Aorta (tissue), 5 donors: ENCODE measurements at places on chromosomes 12 and 14. TPM values are rescaled to one million over a fixed set of nuclear protein-coding genes. Genes with fewer than 3 reads are reported as not detected.

- no peak for DNase-seq
Observed at GRCh38 chr12:1841586-1842182, 21.3 kb downstream of the LRTM2 start.

The DPY19L2 gene
- 11.9 TPM for total RNA-seq

The FGF6 gene
- not detected for total RNA-seq

DNA sequence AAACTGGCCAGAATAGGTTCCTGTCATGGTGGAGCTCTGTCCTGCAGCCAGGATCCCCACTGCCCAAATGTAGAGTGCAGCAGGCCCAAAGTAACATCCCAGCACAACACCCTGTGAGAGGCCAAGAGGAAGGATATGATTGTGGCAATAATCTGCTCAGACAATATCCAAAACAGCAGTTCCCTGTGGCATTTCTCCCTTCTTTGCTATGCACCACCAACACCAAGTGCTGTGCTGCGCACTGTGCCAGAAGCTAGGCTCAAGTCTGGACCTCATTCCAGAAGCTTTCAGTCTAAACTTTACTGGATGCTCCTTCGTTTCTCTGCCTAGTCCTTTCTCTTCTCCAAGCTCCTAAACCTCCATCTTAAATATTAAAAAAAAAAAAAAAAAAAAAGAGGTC is 33.4 kb downstream of the SLC11A2 start:
- no peak for DNase-seq

The FOXM1 gene
- total RNA-seq: 0.84 TPM

The C14orf180 gene
- 1.3 TPM for total RNA-seq

DNA sequence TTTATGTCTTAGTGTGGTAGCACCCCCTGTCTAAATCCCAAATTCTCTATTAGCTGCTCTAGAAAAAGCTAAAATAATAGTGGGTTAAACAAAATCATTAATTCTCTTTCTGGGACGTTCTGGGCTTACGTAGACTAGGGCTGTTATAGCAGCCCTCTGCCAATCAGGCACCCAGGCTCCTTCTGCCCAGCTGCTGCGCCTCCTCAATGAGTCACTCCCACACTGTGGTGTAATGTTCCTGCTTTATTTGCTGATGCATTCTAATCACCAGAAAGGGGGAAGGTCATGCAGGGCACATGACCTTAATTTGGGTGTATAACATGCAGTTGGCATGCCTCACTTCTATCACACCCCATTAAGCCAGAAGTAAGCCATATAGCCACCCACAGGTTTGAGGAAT is 294.5 kb downstream of the GALC start:
- DNase-seq: no peak

- no peak for DNase-seq
Observed at GRCh38 chr12:109448272-109448671, 28.8 kb downstream of the KCTD10 start.

DNA sequence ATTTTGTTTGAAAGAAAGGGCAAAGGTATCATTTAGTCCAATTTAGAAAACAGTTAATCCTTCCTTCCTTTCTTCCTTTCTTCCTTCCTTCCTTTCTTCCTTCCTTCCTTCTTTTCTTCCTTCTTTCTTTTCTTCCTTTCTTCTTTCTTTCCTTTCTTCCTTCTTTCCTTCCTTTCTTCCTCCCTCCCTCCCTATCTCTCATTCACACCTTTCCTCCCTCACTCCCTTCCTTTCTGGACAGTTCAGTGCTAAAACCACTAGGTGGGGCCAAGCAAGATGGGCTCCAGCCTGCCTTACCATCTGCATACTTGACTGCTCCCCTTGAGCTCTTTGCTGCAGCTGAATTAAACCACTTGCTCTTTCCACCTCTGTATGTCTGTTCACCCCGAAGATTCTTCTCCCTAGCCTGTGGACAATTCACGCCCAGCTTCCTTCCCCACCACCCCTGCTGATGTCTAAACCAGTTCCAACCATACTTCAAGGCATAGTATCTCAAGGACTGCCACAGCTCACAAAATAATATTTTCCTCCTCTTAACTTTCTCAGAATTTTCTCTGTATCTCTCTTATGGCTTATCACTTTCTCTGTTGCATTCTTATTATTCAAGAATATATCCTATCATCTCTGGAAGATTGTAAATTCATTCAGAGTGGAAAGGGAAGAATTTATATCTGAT is 78.0 kb downstream of the DBX2 start:
- DNase-seq: no peak

The CDH24 gene
- total RNA-seq: 3.4 TPM

- no peak for DNase-seq
Observed at GRCh38 chr14:88955455-88955854, 131.0 kb downstream of the TTC8 start.

The JPH4 gene
- total RNA-seq: 1.5 TPM

DNA sequence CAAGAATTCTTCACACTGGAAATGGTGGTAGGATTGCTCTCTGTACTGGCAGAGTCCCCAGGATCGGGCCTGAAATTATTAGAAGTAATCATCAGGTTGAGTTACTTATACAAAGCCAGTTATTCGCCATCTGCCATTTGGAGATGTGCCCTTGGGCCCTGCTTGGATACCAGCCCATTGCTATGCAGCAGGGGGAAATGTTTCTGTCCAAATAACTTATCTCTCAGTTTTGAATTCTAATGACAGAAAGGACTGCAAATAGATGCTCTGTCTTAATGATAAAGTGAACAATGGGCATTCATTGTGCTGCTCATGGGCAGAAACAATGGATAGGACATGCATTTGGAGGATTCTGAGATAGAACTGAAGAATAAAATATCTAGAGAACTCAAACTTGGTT is 139.1 kb upstream of the PELI2 start:
- DNase-seq: no peak

The MYBPC1 gene
- not detected for total RNA-seq

The TAS2R14 gene
- total RNA-seq: 6.4 TPM

- no peak for DNase-seq
Observed at GRCh38 chr14:100472094-100472455, 115.1 kb downstream of the BEGAIN start.

DNA sequence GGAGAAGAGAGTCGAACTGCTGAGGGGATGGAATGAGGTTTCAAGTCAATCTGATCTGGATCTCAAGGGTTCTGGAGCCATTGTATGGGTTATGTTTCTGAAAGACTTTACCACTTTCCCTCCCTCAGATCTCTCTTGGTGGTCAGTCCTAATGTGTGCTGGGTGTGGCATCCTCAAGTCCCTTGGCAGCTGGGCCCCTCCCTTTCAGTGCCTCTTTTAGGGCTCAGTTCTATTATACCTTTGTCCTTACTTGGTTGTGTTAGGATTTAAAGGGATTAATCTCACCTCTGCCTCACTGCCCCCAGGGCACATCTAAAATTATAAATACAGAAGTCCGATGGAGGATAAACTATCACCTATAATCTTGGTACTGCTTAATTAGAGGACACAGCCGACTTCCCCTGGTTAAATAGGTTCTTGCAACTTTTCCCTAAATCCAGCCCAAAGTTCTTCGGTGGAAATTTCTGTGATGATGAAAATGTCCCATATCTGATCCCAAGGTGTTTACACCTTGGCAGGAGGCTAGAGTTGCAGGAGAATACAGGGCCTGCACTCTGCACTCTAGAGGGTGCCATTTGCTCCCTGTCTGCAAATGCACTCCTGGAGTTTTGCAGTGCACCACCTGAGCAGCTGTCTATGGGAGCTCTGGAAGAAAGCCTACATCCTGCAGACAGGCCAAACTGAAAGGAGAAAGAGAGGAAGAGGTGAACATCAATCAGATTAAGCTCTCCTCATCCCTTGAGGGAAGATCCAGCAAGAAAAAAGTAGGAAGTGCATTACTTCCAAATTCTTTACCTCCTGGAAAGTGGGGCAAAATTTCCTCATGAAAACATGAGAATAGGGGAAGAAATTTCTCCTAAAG is 106.8 kb downstream of the NUAK1 start:
- DNase-seq: no peak

DNA sequence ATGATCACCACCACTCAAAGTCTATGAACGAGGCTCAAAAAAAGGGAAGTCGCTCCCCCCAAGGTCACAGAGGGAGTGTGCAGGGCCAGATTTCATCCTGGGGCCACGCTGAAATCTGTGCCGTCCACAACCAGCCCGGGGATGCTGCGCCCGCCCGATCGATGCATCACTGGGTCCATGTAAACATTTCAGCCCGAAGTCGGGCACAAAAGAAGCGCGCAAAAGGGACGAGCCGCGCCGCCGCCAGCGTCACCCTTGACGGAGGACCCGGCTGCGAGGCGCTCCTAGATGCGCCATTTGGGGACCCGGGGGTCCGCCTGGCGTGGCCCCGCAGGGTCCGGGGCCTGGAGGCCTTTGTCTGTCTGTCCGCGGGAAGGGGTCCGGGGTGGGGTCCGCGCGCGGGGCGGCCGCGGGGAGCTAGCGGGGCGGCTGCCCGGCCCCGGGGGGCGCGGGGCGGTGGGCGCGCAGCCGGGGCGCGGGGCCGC is 503 bp downstream of the FBXO21 start:
- peak; percentile 56 for DNase-seq

The TAS2R7 gene
- total RNA-seq: not detected

- peak; percentile 35 for DNase-seq
Observed at GRCh38 chr12:132288516-132289215, 40.7 kb downstream of the GALNT9 start.

The SLC25A3 gene
- total RNA-seq: 358 TPM

DNA sequence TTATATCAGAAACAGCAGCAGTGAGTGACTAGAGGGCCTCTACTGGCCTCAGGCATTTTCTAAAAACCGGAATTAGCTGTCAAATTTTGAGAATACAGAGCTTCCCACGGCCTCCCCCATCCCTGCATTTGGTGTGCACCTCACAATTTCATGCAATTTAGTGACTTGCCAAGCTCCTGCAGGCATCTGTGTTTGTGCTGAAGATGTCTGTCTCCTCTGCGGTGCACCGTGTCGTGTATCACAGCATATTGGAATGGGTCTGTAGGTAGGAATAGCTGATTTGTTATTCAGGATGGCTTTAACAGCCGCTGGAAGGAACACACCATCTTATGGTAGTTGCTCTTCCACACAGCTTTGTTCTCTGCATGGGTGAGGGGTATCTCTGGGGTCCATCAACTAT is 140.3 kb downstream of the SSPN start:
- no peak for DNase-seq

DNA sequence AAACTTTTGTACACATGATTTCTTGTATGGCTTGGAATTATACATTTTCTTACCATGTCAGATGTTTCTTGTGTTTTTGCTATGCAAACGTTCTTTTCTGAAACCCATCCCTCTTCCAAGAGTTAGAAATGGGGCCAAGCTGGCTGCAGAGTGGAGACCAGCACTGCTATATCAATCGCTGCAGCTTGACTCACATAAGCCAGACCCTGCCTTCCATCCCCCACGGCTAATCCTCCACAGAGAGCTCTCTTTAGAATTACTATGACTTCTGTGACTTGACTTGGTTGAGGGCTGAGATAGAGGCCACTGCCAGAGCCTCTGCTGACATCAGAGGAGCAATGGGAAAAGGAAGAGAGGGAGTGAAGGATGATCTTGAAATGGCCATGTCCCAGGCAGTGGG is 147.9 kb downstream of the DACT1 start:
- DNase-seq: no peak

DNA sequence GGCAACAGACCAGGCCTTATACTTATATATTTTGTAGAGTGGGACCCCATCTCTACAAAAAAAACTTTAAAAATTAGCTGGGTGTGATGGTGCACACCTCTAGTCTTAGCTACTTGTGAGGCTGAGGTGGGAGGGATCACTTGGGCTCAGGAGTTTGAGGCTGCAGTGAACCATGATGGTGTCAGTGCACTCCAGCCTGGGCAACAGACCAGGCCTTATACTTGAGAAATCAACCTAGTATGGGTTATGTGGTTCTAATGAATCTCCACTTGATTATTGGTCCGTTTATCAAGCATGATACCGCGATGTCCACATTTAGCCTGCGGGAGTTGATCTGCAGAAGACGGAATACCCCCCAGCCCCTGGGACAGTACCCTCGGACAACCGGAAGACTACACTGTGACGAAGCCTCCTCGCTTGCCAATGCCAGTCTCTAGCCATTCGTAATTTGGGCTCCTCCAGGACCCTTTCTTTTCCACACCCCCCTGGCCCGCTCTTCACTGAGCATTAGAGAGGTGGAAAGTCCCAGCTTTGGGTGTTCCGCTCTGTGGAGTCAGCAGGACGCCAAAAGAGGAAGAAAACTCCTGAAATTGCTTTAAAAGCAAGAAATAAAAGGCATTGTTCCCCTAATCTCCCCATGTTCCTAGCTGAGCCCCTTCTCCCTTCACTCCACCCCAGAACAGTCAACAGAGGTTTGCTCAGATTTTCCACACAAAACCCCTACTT is 19.4 kb downstream of the LTBP2 start:
- peak; percentile 44 for DNase-seq

DNA sequence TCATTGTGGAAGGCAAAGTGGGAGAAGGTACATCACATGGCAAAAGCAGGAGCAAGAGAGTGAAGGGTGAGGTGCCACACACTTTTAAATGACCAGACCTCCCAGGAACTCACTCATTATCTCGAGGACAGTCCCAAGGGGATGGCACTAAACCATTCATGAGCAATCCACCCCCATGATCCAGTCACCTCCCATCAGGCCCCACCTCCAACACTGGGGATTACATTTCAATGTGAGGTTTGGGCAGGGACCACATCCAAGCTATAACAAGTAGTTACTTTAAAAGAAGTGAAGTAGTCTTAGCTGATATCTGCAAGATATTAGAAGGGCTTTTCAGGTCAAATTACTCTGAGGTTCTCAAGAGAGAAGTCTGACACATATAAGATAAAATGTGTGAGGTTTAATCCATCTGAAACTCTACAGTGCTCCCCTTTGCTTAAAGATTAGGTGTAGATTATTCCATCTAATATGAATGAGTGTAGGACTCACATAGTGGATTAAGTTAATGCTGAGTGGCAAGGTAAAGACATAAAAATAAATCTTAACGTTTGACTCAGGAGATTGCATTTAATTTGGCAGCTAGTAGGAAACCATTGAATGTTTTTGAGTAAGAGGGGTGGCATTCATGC is 130.8 kb downstream of the TMX1 start:
- DNase-seq: no peak

- peak; percentile 89 for DNase-seq
Observed at GRCh38 chr12:51009056-51009440, 17.1 kb downstream of the SLC11A2 start.

GRCh38 chr14:91835920-91836843 is 31.2 kb downstream of the TC2N start:
- peak; percentile 94 for DNase-seq

DNA sequence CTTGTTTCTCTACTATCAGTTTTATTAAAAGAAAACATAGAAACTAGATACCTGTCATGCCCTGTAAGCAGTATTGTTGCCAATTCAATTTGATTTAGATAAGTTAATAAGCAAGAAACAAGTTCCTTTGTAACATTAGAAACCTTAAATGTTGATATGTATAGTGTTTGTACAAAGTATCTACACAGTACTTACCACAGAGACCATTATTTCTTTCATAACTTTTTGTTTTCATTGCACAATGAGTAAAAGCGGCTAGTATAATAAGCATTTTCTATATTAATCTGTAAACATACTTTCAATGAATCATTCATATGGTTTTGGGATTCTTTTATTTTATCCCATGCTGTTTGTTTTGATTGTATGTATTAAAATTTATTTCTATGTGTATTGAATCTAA is 305.1 kb downstream of the TTC6 start:
- no peak for DNase-seq
